Glutamatergic neuron (in vitro differentiated cells): ENCODE measurements at places on chromosomes 1 and 21. TPM values are rescaled to one million over a fixed set of nuclear protein-coding genes. Genes with fewer than 3 reads are reported as not detected.
A peak's percentile ranks its signal among the peaks of the same experiment; 100 is the strongest.

DNA sequence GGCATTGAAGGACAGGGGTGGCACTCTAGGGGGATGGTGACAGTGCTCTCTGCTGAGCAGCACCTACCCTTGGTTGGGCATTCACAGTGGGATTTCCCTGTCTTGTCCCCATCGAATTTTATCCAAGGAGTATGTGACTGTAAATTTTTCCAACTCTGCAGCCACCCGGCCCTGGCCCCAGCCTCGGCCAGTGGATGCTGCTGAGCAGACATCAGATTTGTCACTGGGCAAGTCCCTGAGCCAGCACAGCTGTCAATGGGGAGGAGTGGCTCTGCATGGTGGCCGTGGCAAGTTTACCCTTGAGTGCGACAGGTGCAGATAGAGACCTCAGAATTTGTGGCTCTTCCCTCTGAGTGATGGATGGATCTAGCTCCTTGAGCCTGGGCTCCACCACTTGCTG, 240.2 kb upstream of the CSF3R start:
- no peak overlapping the region for H3K4me3 ChIP-seq
- DNase-seq, result no peak
- H3K4me1 ChIP-seq, result peaks cover 4% of the 10 kb centered on the region
- H3K27ac ChIP-seq, result no peak overlapping the region

DNA sequence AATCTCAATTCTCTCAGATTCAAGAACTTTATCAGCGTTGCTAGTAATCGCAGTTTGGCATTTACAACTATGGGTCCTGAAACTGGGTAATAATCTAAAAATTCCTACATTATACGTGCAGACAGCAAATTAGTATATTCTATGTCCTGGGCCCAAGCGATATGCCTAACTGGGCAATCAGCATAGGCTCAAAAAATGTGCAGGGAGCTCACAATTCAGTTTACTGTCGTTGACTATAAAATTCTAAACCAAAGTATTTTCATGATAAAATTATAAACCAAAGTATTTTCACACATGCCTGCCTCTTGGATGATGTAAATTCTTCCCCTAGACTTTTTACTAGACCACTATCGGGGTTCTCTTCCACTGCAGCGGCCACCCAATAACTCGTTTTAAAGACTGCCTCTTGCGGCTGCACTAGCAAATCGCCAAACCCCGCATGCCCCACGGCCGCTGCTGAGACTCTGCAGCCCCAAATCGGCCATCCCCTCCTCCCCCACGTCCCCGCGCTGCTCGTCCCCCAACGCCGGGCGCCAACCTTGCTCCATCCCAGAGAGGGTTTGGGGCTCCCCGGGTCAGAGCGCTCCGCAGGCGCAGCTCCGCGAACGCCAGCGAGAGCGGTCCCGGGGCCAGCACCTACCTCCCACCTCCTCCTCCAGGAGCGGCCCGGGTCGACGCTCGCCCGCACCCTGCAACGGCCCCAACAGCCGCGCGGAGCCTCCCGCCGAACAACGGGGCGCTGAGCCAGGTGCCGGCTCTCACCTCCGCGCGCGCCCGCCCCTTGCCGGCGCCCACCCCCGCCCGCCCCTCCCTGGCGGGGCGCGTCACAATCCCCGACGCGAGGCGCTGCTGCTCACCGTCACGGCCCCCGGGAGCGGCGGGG, 506 bp downstream of the SSX2IP start:
- no peaks in the 10 kb centered on the region for H3K36me3 ChIP-seq
- H3K27me3 ChIP-seq, result peaks cover 4% of the 10 kb centered on the region
- peaks cover 31% of the 10 kb centered on the region for H3K4me1 ChIP-seq
- H3K27ac ChIP-seq, result peak overlapping the region; percentile 85
- DNase-seq, result peak; percentile 77

DNA sequence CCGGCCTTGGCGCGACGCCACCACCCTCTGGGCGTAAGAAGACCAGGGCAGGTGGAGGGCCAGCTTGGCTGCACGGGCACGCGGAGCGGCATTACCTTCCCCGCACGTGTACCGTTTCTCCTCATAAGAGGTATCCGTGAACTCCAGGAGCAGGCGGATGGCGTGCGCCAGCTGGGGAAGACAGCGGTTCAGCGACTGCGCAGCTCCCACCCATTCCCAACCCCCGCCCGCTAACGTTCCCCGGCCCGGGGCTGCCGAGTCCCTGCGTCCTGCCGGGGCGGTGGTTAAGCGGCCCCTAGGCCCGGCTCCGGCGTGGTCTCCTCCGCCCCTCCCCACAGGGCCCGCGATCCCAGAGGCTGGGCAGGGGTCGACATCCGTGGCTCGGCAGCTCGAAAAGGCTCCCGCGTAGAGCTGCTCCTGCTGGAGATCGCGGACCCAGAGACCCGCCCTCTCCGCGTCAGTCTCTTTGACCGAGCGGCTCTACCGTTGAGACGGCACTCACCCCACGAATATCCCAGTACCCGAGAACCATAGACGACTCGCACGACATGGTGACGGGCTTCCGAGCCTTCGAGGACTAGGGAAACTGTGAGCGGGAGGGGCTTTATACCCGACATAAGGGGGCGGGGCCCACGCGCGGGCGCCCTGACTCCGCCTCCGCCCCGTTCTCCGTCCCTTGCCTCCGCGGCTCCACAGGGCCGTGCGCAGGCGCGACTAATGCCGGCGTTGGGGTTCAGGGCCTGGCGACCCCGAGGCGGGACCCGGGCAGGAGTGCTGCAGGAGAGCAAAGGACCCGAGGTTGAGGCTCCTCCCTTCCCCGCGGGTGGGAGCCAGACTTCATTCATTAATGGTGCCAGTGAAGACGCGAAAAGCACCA, 862 bp downstream of the GSTM3 start:
- DNase-seq, result peak; percentile 81
- peak overlapping the region; percentile 79 for H3K4me3 ChIP-seq
- no peak overlapping the region for H3K27ac ChIP-seq
- H3K4me1 ChIP-seq, result peaks cover 3% of the 10 kb centered on the region
- peaks cover 7% of the 10 kb centered on the region for H3K27me3 ChIP-seq
- no peaks in the 10 kb centered on the region for H3K36me3 ChIP-seq

DNA sequence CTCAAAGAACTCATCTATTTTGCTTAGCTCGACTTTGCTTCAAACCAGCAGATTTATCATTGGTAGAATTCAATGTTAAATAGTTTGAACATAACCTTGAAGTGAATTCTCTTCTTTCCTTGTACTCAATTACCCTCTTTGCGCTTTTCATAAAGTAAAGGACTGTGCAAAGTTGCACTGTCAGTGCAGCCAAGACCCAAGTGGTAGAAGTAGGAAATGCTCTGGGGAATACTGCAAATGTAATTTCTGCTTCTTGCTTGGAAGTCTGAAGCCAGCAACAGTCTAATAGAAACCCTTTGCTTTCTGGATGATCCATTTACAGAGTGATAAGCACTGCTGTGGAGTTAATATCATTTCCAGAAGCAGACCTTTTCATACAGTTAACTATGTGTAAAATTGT, 936.7 kb upstream of the TMPRSS15 start:
- no peak for DNase-seq
- no peaks in the 10 kb centered on the region for H3K4me1 ChIP-seq
- H3K36me3 ChIP-seq, result no peaks in the 10 kb centered on the region
- H3K4me3 ChIP-seq, result no peak overlapping the region

DNA sequence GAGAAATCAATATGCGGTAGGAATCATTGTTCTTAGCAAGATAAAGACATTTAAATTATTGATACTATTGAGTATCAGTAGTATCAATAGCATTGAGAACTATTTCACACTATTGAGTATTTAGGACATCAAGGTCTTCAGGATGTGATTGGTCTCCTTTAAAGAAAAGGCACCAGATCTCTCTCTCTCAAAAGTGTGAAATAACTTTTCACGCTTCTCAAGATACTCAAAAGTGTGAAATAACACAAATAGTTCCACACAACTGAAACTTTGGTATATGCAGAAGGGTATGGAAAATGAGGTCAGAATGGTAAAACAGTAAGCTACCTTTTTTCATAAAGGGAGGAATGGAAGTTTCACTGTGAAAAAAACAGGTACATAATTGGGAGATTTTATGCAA, 6.7 kb upstream of the PYHIN1 start:
- no peak for DNase-seq
- H3K27me3 ChIP-seq, result peaks cover 2% of the 10 kb centered on the region
- H3K36me3 ChIP-seq, result peaks cover 4% of the 10 kb centered on the region
- no peak overlapping the region for H3K27ac ChIP-seq
- H3K4me1 ChIP-seq, result no peaks in the 10 kb centered on the region
- no peak overlapping the region for H3K4me3 ChIP-seq

GRCh38 chr21:37815893-37816292, 100.4 kb downstream of the KCNJ6 start:
- H3K27ac ChIP-seq, result no peak overlapping the region
- peaks cover 21% of the 10 kb centered on the region for H3K4me1 ChIP-seq
- no peak for DNase-seq
- H3K36me3 ChIP-seq, result peaks cover 20% of the 10 kb centered on the region

DNA sequence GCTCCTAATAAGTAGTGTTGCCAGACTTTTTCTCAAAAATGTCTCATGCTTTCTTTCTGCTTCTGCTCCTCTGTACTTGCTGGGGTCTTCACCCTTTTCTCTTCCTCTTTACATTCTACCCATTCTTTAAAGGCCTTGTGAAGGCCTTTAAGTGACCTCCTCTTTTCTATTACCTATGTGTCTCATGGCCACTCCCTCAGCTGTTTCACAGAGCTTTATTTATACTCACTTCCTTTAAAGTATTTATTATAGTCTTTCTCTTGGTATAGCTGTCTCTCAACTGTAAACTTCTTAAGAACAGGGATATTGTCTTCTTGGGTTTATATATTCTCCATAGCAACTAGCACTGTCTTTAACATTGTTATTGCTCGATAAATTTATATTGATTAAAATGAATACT, 792 bp downstream of the GOLPH3L start:
- no peaks in the 10 kb centered on the region for H3K27me3 ChIP-seq
- H3K4me3 ChIP-seq, result peak overlapping the region; percentile 100
- H3K27ac ChIP-seq, result peak overlapping the region; percentile 25
- no peak for DNase-seq
- peaks cover 5% of the 10 kb centered on the region for H3K4me1 ChIP-seq

DNA sequence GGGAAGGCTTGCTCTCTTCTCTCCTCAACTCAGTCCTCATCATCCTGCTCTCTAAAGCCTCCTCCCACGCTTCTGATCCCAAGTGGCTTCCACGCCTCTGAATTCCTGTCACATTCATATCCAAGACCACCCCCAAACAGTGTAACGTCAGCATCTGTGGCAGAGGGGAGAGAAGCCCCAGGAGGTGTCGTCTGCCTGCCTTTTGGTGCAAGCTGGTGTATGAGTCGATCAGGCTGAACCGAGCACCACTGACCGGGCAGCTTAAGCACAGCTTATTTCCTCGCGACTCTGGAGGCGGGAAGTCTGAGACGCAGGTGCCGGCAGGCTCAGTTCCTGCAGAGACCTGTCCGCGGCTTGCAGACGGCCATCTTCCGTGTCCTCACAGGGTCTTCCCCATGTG, 123.8 kb upstream of the RAB4A start:
- peak overlapping the region; percentile 67 for H3K4me3 ChIP-seq
- H3K4me1 ChIP-seq, result peaks cover 5% of the 10 kb centered on the region
- H3K27me3 ChIP-seq, result peaks cover 9% of the 10 kb centered on the region
- H3K27ac ChIP-seq, result peak overlapping the region; percentile 88
- peak; percentile 66 for DNase-seq

GRCh38 chr1:175848329-175848728, 104.9 kb upstream of the TNR start:
- H3K4me1 ChIP-seq, result no peaks in the 10 kb centered on the region
- H3K27me3 ChIP-seq, result no peaks in the 10 kb centered on the region
- H3K27ac ChIP-seq, result no peak overlapping the region
- no peak overlapping the region for H3K4me3 ChIP-seq
- no peaks in the 10 kb centered on the region for H3K36me3 ChIP-seq

GRCh38 chr1:235455823-235456222, 48.4 kb downstream of the B3GALNT2 start:
- no peaks in the 10 kb centered on the region for H3K27me3 ChIP-seq
- DNase-seq, result no peak
- H3K4me3 ChIP-seq, result no peak overlapping the region
- H3K4me1 ChIP-seq, result peaks cover 11% of the 10 kb centered on the region
- no peaks in the 10 kb centered on the region for H3K36me3 ChIP-seq
- peak overlapping the region; percentile 97 for H3K27ac ChIP-seq

GRCh38 chr1:92748138-92748537, 36.8 kb downstream of the EVI5 start:
- no peaks in the 10 kb centered on the region for H3K27me3 ChIP-seq
- no peak overlapping the region for H3K27ac ChIP-seq
- no peaks in the 10 kb centered on the region for H3K4me1 ChIP-seq
- no peak for DNase-seq
- H3K4me3 ChIP-seq, result no peak overlapping the region

Gene GBP5
- not detected for total RNA-seq

Gene KRTAP20-1
- total RNA-seq, result not detected

Gene CLEC20A
- total RNA-seq, result not detected

Gene CHD5
- total RNA-seq, result 0.96 TPM

Gene LORICRIN
- total RNA-seq, result not detected

Gene ETS2
- total RNA-seq, result 16.2 TPM
